ENCODE measurements at places on chromosomes 2 and 18.

DNA sequence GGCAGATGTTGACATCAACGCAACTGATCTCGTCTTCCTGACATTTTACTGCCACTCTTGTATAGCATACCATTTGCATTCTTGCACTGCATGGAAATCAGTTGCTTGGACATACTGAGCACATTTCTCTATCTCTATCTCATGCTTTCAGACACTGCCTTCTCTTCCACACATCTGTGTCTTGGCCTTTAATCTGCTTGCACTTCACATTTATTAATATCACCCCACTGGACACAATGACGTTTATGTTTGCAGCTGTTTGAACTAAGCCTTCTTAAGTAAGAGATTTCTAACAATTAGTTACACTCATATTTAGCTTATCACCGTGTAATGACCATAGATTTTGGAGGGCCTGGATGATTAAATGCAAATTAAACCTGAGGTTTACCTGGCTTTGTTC lies 229.8 kb upstream of the CDH19 start:
- DNase-seq = no peak

GRCh38 chr2:171852366-171852888 lies 41.6 kb downstream of the SLC25A12 start:
- no peak for DNase-seq

DNA sequence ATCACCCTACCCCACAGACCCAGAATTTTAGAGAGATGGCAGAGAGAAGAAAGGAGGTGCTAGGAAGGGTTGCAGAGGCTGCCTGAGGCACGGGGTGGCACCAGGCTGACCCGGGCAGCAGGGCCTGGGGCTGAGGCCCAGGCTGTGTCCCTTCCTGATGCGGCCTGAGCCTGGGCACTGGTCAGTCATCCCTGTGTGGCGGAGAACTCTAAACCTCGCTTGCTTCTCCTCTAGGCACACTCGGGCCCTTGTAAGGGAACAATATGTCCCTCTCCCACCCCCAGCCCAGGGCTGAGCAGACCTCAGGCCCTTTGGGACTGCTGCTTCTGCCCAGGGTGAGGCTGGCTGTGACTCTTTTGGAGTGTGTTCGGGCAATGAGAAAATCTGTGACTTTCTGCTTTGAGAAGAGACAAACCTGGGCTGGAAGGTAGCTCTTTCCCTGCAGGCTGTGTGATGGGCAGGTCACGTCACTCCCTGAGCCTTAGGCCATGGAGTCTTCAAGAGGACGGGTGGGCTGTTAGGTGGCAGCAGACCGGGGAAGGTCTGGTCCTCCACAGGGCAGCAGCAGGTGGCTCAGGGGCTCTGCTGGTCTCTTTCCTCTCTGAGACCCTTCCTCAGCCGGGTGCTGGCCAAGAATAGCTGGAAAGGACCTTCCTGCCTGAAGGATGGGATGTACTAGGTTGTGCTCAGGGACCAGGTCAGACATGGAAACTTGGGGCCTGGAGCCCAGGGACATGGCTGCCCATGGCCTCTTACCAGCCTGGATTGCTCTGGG lies 96.8 kb downstream of the GLI2 start:
- no peak for DNase-seq

- DNase-seq = no peak
Measured at GRCh38 chr2:129062146-129062912, 743.7 kb upstream of the HS6ST1 start.

DNA sequence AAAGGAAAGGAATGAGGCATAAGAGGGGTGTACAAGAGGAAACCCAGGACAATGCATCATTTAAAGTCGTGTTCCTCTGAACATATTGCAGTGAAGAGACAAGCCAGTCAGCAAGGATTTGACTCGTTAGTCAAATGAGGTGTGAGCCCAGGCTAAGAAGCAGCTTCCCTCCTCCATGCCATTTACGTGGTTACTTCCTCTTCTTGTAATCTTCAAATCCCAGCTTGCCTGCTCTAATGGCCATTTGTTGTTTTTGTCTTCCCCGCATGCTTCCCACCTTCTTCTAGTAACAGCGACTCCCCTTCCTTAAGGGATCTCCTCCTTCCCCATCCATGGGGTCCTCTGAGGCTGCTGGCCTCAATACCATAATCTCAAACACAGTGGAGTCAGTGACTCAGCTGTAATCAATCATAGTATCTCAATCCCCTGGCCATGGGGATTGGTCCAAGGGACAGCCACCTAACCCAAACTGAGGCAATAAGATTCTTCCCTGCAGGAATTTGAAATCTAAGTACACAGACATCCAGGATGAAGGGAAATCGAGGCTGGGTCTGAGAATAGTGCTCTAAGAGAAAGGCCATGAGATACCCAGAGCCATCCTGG lies 37.6 kb downstream of the SLC14A1 start:
- DNase-seq = no peak

- DNase-seq = no peak
Measured at GRCh38 chr2:222703886-222704285, 32.4 kb downstream of the MOGAT1 start.

GRCh38 chr2:143504397-143504796 lies 375.2 kb downstream of the ARHGAP15 start:
- no peak for DNase-seq

DNA sequence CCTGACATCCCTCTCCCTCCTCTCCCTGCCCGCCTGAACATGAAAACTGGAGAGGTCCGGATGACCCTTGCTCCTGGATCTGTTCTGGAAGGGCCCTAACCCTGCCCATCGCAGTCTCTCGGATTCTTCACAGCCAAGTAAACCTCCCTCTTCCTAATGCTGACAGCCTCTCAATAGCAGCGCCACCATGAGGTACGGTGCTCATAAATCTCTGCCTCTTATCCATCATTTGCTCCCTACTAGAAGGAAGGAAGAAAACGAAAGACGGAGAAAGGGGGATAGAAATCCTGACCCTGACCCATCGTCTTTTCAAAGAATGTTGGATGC lies 257.9 kb downstream of the BCL11A start:
- no peak for DNase-seq
